HFFc6 (cell line): ENCODE measurements at places on chromosomes 4 and X.

- DNase-seq: no peak
These were observed 81.5 kb upstream of the PTPN13 start for GRCh38 chr4:86512631-86513030.

DNA sequence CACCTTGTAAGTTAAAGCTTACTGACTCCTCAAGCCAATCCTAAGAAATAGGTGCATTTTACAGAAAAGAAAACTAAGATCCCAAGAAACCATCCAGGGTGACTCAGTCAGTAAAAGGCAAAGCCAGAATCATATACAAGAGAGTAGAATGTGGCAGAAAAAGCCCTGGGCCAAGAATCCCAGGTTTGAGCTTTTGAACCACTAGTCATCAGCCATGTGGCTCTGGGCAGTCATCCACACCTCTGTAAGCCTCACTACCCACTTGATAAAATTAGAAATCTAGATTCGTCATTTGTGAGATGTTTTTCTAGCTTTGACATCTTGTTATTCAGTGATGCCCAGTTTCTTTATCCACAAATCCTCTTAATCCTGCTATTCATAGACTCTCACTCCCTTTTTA is 122.2 kb upstream of the PDE5A start:
- peak; percentile 56 for DNase-seq

DNA sequence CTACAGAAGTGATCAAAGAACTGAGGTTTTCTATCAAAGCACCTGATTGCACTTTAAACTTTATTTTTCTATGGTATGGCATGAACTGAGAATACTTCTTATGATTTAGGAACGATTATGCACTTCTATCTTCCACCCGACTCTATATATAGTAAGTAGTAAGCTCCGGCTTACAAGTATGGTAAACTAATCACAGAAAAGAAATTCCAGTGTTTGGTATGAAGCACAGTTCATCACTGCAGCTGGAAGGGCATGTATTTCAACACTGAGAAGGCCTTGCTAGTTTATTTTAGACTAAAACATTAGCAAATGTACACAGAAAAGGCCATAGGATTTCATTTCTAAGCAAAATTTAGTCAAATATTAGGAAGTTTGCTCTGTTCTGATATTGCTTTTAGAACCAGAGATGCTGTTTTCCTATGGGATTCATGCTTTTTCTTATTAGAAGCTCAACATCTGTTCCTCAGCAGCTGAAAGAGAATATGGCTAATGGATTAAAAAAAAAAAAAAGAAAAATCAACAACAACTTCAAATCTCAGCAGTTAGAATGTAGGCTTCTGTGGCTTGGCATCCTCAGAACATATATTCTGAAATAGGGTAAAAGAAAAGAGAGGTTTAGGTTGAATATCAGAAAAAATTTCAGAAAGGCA is 273.5 kb downstream of the C4orf33 start:
- no peak for DNase-seq

- peak; percentile 49 for DNase-seq
These were observed 124.1 kb downstream of the AFAP1 start for GRCh38 chr4:7815562-7815961.

- DNase-seq: no peak
These were observed 48.9 kb downstream of the CHIC2 start for GRCh38 chr4:54015423-54016030.

DNA sequence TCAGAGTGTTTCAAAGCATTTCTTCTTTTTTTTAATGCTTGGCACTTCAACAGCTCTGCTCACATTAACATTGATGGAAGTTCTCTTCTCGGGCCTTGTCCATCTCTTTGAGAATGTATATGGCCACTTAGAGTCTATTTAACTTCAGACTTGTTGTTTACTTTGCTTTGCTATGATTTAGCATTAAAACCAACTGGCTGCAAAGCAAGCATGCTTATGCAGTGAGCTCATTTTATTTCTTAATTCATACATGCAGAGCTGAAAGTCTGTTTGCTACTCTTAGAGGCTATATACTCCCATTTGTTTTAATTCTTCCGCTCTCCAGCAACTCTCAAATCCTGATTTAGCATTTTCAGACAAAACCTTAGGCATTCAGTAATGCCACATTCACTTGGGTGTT is 107.6 kb upstream of the PACRGL start:
- no peak for DNase-seq

- no peak for DNase-seq
These were observed 195.2 kb upstream of the STK26 start for GRCh38 chrX:131827935-131828334.

- DNase-seq: no peak
These were observed 60.8 kb upstream of the TBC1D9 start for GRCh38 chr4:140816806-140817510.

GRCh38 chr4:113979905-113980615 is 613 bp upstream of the ARSJ start:
- DNase-seq: no peak

DNA sequence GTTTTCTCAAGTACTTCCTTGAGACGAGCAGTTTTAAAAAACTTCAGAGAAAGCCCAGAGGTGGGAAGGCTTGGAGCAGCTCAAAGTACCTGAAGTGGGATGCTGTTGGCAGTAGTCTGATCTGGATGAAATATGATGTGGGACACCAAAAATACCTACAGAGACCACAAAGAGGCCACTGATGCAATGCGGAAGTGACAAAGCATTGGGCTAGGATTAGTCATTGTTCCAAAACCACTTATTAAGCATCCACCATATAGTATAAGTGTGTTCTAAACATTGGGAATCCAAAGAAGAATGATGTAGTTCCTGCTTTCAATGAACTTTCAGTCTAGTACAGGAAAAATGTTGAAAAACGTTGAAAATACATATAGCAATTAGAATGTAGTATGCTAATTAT is 386.1 kb upstream of the CNKSR2 start:
- DNase-seq: no peak

GRCh38 chrX:129925305-129926092 is 19.5 kb downstream of the UTP14A start:
- peak; percentile 66 for DNase-seq

DNA sequence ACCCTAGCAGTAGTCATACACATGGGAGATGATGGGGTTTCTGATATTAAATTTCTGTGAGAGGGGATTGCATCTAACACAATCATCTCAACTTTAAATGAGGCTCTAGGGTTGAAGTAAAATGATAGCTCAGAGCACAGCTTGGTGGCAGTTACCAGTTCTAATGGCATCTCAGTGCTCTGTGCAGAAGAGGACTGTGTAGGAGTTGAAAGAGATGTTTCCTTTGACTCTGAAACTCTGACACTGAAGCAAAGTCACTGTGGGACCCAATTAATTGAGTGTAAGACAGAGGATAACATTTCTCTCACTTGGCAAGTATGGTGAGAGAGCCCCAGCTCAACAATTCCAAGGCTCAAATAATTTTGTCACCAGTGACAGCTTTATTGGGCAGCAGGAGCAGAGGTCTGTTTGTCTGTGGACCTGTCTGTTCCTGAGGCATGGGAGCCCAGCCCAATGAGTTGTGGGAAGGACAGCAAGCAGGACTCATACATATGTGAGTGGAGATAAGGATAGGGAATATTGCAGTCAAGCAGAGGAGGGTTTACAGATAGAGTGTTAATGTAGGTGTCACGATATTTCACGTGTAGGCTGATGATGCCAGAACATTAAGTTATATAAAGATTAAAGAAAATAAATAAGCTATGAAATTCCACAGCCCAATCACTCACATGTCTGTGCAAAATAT is 76.7 kb upstream of the NAF1 start:
- no peak for DNase-seq

DNA sequence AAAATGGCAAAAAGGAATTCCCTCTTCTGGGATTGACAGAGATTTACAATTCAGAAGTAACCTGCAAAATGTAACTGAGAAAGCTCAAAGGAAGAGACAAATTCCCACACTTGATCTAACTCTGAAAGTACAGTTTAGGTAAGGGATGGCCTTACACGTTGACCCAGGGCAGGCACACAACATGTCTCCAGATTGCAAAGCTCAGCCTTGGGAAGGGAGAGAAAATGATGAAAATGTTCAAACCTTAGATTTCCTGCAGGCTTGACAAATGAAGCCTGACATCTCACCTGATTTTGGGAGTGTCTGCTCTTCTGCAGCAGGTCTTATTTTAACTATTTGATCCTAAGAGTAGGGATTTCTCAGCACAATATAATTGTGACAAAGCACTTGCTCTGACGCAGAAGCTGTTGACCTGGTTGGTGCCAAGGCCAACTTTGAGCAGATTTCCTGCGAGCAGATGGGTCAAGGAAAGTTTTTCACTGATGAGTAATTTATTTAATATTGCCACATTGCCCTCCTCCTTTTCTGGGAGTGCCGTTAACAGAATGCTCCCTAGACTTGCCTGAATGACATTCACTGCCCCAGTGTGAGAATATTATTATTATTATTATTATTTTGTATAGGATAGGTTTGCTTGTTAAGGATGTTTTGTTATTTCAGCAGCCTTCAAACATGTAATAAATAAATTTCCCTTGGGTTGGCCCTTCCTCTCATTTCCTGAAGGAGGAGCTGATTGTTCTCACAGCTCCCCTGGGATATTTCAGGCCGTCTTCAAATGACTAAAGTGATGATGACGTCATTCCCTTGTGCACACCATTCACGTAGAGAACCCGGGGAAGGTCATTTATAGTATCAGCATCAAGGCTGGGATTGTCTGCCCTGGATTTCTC is 157.1 kb downstream of the VEGFC start:
- peak; percentile 63 for DNase-seq

DNA sequence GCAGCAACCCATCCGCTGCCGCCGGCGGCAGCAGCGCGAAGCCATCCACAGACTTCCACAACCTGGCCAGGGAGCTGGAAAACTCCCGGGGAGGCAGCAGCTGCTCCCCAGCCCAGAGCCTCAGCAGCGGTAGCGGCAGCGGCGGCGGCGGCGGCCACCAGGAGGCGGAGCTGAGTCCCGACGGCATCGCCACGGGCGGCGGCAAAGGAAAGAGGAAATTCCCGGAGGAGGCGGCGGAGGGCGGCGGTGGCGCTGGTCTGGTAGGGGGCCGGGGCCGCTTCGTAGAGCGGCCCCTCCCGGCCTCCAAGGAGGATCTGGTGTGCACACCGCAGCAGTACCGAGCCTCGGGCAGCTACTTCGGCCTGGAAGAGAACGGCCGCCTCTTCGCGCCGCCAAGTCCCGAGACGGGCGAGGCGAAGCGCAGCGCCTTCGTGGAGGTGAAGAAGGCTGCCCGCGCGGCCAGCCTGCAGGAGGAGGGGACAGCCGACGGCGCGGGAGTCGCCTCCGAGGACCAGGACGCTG is 4.9 kb downstream of the PRDM8 start:
- peak; percentile 83 for DNase-seq

DNA sequence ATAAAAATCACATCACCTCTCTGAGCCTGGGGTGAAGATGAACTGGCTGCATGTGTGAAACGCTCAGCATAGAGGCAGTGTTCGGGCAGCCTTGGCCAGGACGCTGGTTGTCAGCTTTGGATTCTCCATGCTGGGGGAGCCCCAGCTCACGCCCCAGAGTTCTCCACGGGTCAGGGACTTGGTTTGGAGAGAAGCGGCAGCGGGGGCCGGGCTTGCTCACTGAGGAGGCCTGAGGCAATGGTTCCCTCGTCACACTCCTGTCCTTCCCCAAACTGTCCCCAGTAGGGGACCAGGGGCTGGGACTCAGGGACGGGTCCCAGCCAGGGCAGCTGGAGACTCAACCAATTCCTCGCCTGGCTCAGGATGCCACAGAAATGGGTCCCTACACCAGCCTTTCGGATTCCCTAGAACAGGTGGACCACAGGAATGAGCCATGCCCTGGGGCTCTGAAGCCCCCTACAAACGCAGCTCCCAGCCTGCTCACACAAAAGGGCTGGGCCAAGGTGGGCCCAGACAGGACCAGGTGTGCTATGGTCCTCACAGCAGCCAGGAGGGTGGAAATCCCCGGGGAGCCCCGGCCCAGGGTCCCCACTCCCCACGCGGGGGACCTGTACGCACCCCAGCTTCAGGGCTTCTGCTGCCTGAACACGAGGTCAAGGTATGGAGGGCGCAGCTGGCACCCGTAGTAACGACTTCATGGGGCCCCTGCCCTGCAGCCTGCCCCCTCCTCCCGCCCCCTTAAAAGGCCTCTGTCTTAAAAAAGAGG is 1.4 kb downstream of the MXD4 start:
- no peak for DNase-seq

GRCh38 chr4:5783486-5783885 is 72.5 kb downstream of the EVC start:
- no peak for DNase-seq

GRCh38 chrX:124230655-124231450 is 101.6 kb upstream of the TEX13D start:
- DNase-seq: no peak

- peak; percentile 8 for DNase-seq
These were observed 67.4 kb upstream of the FAM47B start for GRCh38 chrX:34875204-34875603.

DNA sequence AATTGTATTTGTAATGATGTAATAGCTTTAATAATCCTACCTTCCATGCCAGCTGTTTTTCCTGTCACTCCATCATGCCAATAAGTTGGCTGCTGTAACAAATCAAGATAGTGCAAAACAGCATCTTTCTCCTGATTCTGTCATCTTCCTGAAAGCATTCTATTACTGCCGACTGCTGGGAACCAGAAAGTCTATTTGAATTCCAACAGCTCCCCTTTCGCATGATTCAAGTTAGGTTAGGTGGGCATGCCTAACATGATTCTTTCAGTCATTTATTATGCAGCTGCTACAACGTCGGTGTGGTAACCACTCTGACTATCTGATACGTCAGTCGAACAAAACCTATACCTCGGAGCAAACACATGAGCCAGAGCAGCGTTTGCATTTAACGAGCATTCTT is 127.9 kb upstream of the DMD start:
- no peak for DNase-seq

GRCh38 chr4:99215521-99215920 is 3.5 kb downstream of the ADH6 start:
- DNase-seq: no peak

DNA sequence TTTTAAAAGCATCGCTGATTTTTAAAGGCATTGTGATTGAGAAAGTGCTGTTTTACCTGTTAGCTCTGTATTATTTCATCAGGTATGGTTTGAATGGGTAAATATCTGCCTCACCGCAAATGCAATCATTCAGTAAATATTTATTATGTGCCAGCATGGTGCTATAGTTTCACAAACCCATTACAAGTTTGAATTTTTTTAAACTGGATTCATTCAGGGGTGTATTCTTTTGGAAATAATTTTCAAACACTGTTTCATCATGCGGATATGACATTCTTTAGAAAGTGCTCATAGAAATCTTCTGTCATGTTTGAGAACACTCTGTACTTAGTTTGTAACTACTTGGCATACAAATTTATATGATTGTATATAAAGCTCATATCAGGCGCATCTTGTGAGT is 37.2 kb downstream of the LIMCH1 start:
- no peak for DNase-seq

- no peak for DNase-seq
These were observed 94.6 kb downstream of the REELD1 start for GRCh38 chr4:146308951-146309350.

DNA sequence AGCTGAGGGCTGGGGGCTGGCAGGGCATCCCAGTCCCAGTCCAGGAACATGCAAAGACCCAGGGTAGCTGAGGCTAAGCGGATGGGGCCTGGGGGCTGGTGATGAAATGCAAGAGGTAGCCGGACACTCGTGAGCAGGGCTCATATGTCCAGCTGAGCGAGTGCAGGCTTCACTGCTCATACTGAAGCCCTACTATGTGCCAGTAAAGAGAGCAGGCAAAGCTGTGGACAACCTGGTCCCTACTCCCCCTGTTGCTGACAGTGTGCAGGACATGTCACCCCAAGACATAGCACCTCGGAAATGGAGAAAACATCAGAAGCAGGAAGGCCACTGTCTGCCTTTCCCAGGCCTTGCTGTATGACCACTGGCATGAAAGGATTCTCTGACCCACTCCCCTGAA is 122.4 kb upstream of the STX18 start:
- no peak for DNase-seq
